Activated CD4-positive, alpha-beta T cell treated with anti-CD3 and anti-CD28 coated beads, Interleukin-2, amount 10 ng/mL, durations not matched to agents 7 days and 5 days (primary cell): ENCODE measurements at places on chromosomes 12 and 14. TPM values are rescaled to one million over a fixed set of nuclear protein-coding genes. Genes with fewer than 3 reads are reported as not detected.

The GSC gene
- total RNA-seq, result not detected

The SLC39A5 gene
- total RNA-seq, result not detected

The NYNRIN gene
- total RNA-seq, result 0.23 TPM

The SLC5A8 gene
- not detected for total RNA-seq

The ALDH1L2 gene
- 0.20 TPM for total RNA-seq

The DDX24 gene
- total RNA-seq, result 187 TPM

The VDR gene
- total RNA-seq, result 16.4 TPM

The INTS13 gene
- total RNA-seq, result 47.7 TPM

The RDH16 gene
- total RNA-seq, result 0.35 TPM

The KLHDC1 gene
- 2.4 TPM for total RNA-seq

The IFNG gene
- 3.4 TPM for total RNA-seq

DNA sequence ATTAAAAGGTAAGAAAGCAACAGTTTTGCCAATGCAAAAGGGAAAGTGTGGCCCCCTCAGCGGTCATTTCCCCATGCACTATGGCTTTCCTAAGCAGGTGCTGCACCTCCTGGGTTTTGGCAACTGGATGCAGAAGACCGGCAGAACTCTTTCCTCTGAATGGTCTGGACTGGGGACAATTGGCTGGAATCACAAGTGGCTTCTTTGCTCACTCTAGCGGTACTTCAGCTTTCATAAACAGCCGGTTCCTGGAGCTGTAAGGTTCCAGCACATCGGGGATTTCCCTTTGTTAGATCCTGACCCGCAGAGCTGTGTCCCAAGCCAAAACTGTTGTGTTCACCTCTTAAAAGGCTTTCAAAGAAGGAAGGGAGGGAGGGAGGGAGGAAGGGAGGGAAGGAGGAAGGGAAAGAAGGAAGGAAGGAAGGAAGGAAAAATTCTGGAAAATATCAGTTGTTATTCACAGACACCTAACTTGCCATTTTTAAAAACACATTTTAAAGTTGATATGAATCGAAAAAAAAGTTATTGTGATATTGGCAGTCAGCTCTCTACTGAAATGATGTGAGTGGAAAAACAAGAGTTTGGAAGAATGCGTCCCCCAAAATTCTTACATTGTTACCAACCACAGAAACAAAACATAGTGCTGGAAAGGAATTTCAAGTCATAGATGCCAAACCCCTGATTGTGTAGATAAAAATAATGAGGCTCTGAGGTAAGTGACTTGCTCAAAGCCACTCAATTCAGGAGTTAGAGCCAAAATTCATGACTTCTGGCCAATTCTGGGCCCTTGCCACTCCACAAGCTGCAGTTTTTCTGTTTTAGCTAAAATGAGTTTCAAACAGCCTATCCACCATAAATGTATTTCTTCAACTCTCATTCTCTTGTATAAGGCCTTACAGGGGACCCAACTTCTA, 220.6 kb upstream of the HMGA2 start:
- H3K36me3 ChIP-seq, result no peaks in the 10 kb centered on the region
- no peak for DNase-seq
- H3K4me3 ChIP-seq, result no peak overlapping the region

- peak within 1 kb of the TSS; percentile 91 for H3K27ac ChIP-seq
- H3K36me3 ChIP-seq, result peaks cover 29% of the 10 kb centered on the region
- peaks cover 43% of the 10 kb centered on the region for H3K4me1 ChIP-seq
- no peaks in the 10 kb centered on the region for H3K27me3 ChIP-seq
- H3K4me3 ChIP-seq, result peak within 1 kb of the TSS; percentile 96
Observed at GRCh38 chr12:1594261-1595025, at the start of gene FBXL14. Gene FBXL14, minus strand, starts transcription at chr12:1594581. Its CDS starts 515 bp downstream, at chr12:1594066.

GRCh38 chr14:69428289-69428998, 30.0 kb downstream of the SLC39A9 start:
- H3K36me3 ChIP-seq, result peaks cover 37% of the 10 kb centered on the region
- H3K4me1 ChIP-seq, result no peaks in the 10 kb centered on the region

GRCh38 chr14:61535458-61535857, 159.9 kb upstream of the HIF1A start:
- no peak overlapping the region for H3K27ac ChIP-seq
- no peaks in the 10 kb centered on the region for H3K27me3 ChIP-seq
- peaks cover 66% of the 10 kb centered on the region for H3K4me1 ChIP-seq
- no peak for DNase-seq
- H3K4me3 ChIP-seq, result no peak overlapping the region
- peaks cover 86% of the 10 kb centered on the region for H3K36me3 ChIP-seq

DNA sequence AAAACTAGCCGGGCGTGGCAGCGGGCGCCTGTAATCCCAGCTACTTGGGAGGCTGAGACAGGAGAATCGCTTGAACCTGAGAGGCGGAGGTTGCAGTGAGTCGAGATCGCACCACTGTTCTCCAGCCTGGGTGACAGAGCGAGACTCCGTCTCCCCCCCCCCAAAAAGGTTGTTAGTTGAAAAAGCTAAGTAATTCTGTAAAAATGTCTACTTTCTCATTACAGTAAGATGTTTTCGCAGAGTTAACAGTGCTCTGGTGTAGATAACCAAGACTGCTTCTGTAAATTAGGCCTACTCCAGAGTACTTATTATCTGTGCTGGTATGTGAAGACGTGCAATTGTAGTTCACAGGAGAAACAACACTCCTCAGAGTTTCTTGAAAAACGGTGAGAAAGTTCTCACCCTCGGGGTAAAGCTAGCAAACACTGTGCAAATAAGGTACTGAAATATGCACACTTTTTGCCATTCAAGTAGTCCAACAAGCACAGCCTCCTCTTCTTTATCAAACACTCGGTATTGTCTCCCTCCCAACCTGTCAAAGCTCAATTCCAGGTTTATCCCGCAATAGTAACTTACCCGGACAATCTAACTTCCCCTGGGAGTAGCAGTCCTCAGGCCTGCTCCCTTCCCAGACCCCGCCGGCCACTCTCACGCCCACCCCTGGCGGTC, 974 bp downstream of the BTBD7 start:
- no peaks in the 10 kb centered on the region for H3K27me3 ChIP-seq
- H3K4me3 ChIP-seq, result peak overlapping the region; percentile 91
- peaks cover 48% of the 10 kb centered on the region for H3K4me1 ChIP-seq
- DNase-seq, result no peak

- H3K4me1 ChIP-seq, result no peaks in the 10 kb centered on the region
- H3K4me3 ChIP-seq, result no peak overlapping the region
- H3K27ac ChIP-seq, result no peak overlapping the region
- no peaks in the 10 kb centered on the region for H3K27me3 ChIP-seq
- DNase-seq, result no peak
Observed at GRCh38 chr12:72230589-72230988, 41.6 kb upstream of the TRHDE start.

DNA sequence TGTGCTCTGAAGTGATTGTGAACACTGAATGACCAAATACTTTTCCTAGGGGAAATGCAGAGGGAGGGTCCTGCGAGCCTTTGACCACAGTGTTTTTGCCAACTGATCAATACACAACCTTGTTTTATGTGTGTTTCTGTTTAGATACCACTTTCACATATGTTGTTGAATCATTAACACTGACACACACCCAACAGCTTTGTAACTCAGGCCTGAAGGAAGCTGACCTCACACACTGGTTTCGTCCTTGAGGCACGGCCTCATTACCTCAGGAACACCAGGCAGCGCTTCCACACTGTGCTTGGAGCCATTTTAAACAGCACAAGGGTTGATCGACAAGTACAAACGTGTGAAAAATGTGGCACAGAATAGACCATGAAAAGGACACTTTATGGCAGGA, 60.0 kb downstream of the PPFIBP1 start:
- no peaks in the 10 kb centered on the region for H3K27me3 ChIP-seq
- H3K4me3 ChIP-seq, result no peak overlapping the region
- H3K4me1 ChIP-seq, result peaks cover 24% of the 10 kb centered on the region
- no peak for DNase-seq
- H3K27ac ChIP-seq, result no peak overlapping the region

- H3K27me3 ChIP-seq, result peaks cover 53% of the 10 kb centered on the region
- H3K27ac ChIP-seq, result no peak overlapping the region
- no peak for DNase-seq
- H3K36me3 ChIP-seq, result no peaks in the 10 kb centered on the region
- no peaks in the 10 kb centered on the region for H3K4me1 ChIP-seq
Observed at GRCh38 chr14:53964249-53964648, 7.6 kb upstream of the BMP4 start.

GRCh38 chr12:93376436-93377251, 1.1 kb upstream of the NUDT4 start:
- no peak overlapping the region for H3K27ac ChIP-seq
- peak overlapping the region; percentile 78 for H3K4me3 ChIP-seq
- H3K36me3 ChIP-seq, result peaks cover 4% of the 10 kb centered on the region
- H3K27me3 ChIP-seq, result no peaks in the 10 kb centered on the region

- DNase-seq, result no peak
- H3K4me1 ChIP-seq, result no peaks in the 10 kb centered on the region
- no peaks in the 10 kb centered on the region for H3K36me3 ChIP-seq
Observed at GRCh38 chr12:94749455-94749854, 99.1 kb upstream of the TMCC3 start.

- peaks cover 70% of the 10 kb centered on the region for H3K36me3 ChIP-seq
- no peak for DNase-seq
- H3K4me1 ChIP-seq, result peaks cover 80% of the 10 kb centered on the region
- H3K27ac ChIP-seq, result peak overlapping the region; percentile 50
- H3K27me3 ChIP-seq, result no peaks in the 10 kb centered on the region
Observed at GRCh38 chr14:61528591-61529021, 166.7 kb upstream of the HIF1A start.

GRCh38 chr12:55929306-55929791, 1.6 kb upstream of the DGKA start:
- H3K27ac ChIP-seq, result peak overlapping the region; percentile 99
- H3K4me3 ChIP-seq, result peak overlapping the region; percentile 89
- H3K4me1 ChIP-seq, result peaks cover 38% of the 10 kb centered on the region
- H3K27me3 ChIP-seq, result no peaks in the 10 kb centered on the region
- peaks cover 59% of the 10 kb centered on the region for H3K36me3 ChIP-seq

GRCh38 chr12:124027753-124028554, 54.9 kb downstream of the ZNF664 start:
- DNase-seq, result no peak
- H3K27me3 ChIP-seq, result no peaks in the 10 kb centered on the region
- H3K36me3 ChIP-seq, result no peaks in the 10 kb centered on the region
- peaks cover 10% of the 10 kb centered on the region for H3K4me1 ChIP-seq

DNA sequence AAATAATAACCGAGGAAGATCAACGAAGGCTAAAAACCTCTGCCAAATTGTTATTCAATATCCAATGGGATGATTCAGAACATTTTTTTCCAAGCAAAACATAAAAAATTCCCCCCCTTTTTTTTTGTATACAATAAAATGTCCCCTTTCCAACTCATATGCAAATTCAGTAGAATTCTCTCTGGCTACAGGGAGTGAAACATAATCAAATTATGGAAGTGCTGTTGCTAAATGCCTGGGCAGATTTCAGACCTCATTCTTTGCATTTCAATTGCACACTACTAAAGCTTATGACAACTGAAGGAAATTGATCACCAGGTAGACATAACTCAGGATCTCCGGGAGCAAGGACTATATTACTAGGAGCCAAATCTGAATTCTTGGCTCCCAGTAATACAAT, 51.0 kb downstream of the LMNTD1 start:
- H3K4me3 ChIP-seq, result no peak overlapping the region
- DNase-seq, result no peak
- H3K4me1 ChIP-seq, result no peaks in the 10 kb centered on the region

- no peaks in the 10 kb centered on the region for H3K36me3 ChIP-seq
- no peak for DNase-seq
Observed at GRCh38 chr12:5022025-5022424, 21.7 kb upstream of the KCNA5 start.

- H3K36me3 ChIP-seq, result peaks cover 12% of the 10 kb centered on the region
- H3K4me1 ChIP-seq, result no peaks in the 10 kb centered on the region
- peaks cover 14% of the 10 kb centered on the region for H3K27me3 ChIP-seq
- H3K27ac ChIP-seq, result no peak overlapping the region
- DNase-seq, result no peak
- no peak overlapping the region for H3K4me3 ChIP-seq
Observed at GRCh38 chr12:27366621-27367020, 34.0 kb downstream of the BMAL2 start.

GRCh38 chr12:1847411-1847810, 27.0 kb downstream of the LRTM2 start:
- no peak for DNase-seq
- no peaks in the 10 kb centered on the region for H3K4me1 ChIP-seq
- no peaks in the 10 kb centered on the region for H3K36me3 ChIP-seq
- no peak overlapping the region for H3K4me3 ChIP-seq
- no peak overlapping the region for H3K27ac ChIP-seq
- H3K27me3 ChIP-seq, result peaks cover 2% of the 10 kb centered on the region

DNA sequence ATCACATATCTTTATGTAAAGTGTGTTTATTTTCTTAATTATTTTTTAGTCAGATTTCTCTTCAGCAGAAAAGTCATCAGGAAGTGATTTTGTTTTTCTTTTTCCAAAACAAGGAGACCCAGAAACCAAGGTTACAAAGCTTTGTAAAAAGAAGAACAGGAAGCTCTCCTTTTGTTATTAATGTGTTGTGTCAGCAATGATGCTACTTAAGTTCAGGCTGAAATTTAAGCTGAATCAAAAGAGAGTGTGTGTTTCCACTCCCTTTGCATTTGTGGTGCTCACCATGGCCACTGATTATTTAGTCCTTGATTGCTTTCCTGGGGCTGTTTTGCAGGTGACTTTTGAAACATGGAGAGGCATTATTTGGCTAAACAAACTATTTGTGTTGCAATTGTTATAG, 155.3 kb upstream of the ATP2B1 start:
- H3K4me1 ChIP-seq, result peaks cover 43% of the 10 kb centered on the region
- H3K4me3 ChIP-seq, result peak overlapping the region; percentile 64
- H3K27ac ChIP-seq, result peak overlapping the region; percentile 94
- H3K27me3 ChIP-seq, result no peaks in the 10 kb centered on the region
- H3K36me3 ChIP-seq, result peaks cover 27% of the 10 kb centered on the region

GRCh38 chr12:72502546-72502945, 230.4 kb downstream of the TRHDE start:
- no peak overlapping the region for H3K4me3 ChIP-seq
- no peaks in the 10 kb centered on the region for H3K4me1 ChIP-seq

DNA sequence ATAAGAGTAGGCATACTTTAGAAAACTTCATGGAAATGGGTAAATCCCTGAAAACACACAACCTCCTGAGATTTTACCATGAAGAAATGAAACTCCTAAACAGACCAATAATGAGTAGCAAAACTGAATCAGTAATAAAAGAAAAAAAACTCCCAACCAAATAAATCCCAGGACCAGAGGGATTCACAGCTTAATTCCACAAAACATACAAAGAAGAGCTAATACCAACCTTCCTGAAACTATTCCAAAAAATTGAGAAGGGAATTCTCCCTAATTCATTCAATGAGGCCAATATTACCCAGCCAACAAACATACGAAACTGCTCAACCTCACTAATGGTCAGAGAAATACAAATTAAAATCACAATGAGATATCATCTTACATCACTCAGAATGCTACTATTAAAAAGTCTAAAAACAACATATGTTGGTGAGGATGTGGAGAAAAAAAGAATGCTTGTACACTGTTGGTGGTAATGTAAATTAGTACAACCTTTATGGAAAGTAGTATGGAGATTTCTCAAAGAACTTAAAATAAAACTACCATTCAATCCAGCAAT, 97.3 kb upstream of the ST8SIA1 start:
- H3K4me3 ChIP-seq, result peak overlapping the region; percentile 7
- H3K36me3 ChIP-seq, result no peaks in the 10 kb centered on the region
- H3K4me1 ChIP-seq, result peaks cover 5% of the 10 kb centered on the region
